Fibroblast of gingiva (primary cell): ENCODE measurements at places on chromosomes 3 and 15.

DNA sequence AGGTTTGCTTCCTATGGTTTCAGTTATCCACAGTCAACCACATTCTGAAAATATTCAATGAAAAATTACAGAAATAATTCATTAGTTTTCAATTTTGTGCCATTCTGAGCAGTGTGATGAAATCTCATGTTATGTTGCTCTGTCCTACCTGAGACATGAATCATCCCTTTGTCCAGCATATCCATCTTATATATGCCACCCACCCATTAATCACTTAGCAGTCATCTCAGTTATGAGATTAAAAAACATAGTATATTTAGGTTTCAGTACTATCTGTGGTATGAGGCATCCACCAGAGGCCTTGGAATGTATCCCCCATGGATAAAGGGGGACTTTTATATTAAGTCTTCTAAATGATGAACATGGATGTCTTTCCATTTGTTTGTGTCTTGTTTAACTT, 64.7 kb upstream of the PROK2 start:
- no peak for DNase-seq

GRCh38 chr3:192121923-192122322, 605.4 kb downstream of the FGF12 start:
- DNase-seq, result no peak

- DNase-seq, result no peak
These were observed 166.2 kb upstream of the NDN start for GRCh38 chr15:23853286-23853685.

GRCh38 chr3:194306109-194306686, 44.9 kb downstream of the CPN2 start:
- no peak for DNase-seq

DNA sequence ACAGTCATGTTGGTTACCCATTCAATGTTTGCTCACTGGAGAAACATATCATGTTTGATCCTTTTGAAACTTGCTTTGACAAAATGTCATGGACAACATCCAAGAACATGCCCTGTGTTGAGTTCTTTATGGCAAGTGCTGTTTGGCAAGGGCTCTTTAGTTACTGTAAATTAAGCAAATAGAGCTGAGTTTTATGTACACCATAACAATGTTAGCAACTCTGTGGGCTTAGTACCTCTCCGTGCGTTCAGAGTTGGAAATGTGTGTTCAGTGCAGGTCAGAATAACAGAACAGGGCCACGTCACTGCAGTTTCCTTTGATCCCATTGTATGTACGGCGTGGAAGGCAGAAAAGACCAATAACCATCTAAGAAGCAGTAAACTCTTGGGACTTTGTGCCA, 132.5 kb downstream of the MYRIP start:
- no peak for DNase-seq
